Forelimb muscle (tissue), 1 donor: ENCODE measurements at places on chromosomes 2 and 18.
A peak's percentile ranks its signal among the peaks of the same experiment; 100 is the strongest.

- DNase-seq: no peak
Measured at GRCh38 chr2:65331336-65332025, 100.9 kb downstream of the SPRED2 start.

DNA sequence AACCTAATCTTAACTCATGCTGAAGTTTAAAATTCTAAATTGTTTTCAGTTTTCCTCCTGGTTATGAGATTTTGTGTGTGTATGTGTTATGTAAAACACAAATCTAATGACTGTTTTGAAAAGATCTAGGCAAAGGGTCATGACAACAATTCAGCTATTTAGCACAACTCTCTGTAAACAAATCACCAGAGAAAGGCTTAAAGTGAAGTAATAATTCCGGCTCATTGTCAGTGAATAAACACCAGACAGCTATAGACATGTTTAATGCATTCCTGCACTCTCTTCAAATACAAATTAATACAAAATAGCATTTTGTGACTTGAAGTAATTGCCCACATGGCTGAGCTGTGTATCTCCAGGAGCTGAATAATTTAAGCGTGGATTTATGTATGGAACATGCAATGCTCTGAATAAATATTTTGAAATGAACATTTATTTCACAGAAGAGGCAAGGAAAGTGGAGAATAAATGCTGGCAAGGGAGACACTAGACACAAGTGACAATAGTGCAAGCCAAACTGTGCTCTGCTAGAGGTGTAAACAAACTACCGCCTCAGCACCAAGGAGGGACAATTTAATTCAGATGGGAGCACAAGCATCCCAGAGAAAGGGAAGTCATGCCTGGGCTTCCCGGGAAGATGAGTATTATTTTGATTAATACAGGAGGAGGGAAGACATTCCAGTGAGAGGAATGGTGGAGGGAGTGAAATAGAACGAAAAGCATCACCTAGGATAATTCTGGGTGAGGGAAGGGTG is 133.6 kb upstream of the XPO1 start:
- no peak for DNase-seq

DNA sequence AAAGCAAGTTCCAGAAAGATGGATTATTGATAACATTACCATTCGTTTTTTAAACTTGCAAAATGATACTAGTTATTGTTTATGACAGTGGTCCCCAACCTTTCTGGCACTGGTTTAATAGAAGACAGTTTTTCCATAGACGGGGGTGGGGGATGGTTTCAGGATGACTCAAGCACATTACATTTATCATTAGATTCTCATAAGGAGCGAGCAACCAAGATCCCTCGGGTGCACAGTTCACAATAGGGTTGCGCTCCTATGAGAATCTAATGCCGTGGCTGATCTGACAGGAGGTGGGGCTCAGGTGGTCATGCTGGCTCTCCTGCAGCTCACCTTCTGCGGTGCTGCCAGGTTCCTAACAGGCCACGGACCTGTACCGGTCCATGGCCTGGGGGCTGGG is 86.2 kb downstream of the BCL2 start:
- no peak for DNase-seq

GRCh38 chr2:83572400-83572799 is 886.7 kb downstream of the SUCLG1 start:
- no peak for DNase-seq

DNA sequence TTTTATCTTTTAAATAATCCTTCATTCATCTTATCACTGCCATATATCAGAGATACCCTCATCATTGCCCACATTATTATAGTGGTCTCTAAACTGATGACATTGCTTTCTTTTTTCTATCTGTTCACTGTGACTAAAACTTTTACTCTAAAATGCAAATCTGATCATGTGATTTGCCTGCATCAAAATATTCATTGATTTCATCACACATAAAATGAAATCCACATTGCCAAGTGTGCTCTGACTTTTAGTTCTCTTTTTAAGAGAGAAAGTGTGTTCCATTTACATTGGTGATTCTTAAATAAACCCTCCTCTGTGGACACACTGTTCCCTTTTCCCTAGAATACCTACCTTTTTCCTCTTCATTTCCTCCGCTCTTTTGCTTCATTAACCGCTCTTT is 7.5 kb downstream of the REL start:
- DNase-seq: no peak

DNA sequence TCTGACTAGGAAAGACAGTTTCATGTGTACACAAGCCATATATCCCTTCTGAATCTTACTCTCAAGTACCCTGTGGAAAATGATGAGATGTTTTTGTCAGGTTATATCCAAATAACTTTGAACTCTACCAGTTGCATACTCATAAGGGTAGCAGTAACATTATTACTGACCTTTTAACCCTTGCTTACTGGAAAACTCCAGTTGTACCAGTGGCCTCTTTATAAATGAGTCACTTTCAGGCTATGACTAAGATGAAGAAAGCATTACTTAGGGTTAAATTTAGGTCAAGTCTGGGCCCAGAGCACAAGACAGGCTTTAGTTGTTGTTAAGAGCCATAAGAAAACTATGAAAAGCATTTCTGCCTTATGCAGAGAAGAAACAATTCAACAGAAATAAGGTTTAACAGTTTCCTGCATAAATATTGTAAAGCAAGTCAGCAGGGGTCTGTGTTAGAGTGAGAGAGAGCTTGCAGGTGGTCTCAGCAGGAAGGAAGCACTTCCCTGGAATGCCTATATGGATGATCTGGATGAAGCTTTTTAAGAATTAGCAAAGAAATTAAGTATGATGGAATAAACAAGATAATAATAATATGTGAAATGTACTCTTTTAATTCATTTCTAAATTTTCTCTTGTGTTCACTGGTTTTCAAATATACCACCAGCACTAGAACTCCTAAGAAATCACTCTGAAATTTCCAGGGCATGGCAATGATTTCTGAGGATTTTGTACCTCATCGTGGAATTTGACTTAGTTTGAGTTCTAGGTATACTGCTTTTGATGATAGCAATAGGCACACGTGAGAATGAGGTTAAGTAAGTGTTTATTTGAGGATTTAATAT is 126.6 kb downstream of the UBE2E3 start:
- no peak for DNase-seq

DNA sequence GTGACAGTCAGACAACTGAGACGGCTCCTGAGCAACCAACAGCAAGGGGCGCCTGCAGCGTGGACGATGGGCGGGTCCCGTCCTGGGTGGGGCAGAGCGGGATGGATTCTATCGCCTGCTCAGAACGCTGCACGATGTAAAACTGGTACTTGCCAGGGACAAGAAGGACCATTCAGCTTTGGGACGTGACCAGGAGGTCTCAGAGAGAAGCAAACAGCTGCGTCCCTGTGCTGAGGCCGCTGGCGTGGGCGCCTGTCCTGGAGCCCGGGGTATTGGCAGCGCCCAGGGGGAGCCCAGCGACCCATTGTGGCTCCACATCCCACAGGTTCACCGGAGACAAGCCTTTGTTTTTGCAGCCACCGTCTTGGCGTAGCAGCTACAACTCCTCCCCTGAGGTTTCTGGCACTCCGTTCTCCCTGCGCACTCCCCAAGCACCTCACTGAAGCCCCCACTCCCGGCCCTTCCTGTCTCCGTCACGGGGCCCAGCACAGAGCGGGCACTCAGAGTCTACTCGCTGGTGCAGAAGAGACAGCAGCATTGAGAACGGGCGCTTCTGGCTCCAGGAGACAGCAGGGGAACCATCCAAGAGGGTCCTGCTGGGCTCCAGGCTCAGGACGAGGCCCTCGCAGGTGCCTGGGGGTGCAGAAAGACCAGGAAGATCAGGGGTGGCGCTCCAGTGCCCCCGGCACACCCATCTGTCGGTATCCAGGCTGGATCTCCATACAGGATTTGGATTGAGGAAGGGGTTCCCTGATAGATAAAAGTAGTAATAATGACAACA is 22.1 kb upstream of the KCNG2 start:
- no peak for DNase-seq

- DNase-seq: peak; percentile 31
Measured at GRCh38 chr2:67840460-67841068, 222.2 kb downstream of the C1D start.

DNA sequence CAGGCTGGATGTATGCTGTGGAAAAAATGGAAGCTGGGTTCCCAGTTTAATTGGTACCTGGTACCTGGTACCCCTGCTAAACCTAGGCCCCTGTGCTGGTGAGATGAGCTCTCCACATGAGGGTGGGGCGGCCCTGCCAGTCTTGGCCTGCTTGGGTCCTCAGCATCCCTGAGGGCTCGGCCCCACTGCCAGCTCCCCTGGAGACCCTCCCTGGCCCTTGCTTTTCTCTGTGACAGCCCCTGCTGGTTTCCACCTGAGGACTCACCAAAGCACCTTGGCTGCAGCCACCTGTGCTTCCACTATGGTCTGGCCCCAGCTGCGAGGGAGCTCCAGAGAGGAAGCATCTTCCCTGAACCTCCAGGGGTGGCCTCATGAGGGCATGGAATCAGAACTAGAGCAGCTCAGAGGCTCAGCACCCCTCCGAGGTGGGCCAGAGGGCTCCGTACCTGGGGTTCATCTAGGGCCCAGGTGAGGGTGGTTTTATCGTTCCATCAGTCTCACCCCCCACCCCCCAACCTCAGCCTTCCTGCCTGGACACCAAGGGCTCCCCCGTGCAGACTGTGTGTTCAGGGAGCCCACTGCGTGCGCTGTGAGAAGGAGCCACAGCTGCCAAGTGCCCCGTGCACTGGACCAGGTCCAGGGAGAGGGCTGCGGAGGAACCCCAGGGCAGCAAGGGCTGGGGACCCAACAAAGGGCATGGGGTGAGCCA is 23.7 kb upstream of the HDAC4 start:
- DNase-seq: no peak

DNA sequence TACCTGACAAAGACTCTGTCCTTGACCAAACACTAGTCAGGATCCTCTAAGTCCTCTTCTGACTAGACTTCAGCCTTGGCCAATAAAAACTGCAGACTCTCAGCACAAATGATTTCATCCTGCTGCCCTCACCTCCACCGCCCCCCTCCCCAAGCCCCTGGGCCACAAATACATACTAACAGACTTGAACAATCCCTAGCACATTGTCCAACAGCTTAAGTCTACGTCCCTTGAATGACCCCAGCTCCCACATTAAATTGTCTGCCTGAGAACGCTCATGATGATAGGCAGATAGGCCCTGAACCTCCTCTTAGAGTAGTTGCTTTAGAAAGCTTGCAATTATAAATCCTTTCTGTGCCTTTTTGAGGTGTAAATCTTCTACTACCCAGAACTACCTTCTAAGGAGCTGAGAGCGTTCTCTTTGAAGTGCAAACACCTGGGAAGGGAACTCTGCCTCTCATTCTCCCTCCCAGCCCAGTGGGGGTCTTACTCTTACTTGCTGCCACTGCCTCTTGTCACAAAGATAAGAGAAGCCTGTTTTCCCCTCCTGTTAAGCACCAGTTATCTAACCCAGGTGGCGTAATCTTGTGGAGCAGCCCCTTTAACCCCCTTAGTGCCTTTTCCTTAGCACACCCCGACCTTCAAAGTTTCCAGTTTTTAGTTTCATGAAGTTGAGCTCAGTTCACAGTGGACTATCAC is 1225.6 kb downstream of the LRP1B start:
- DNase-seq: no peak

DNA sequence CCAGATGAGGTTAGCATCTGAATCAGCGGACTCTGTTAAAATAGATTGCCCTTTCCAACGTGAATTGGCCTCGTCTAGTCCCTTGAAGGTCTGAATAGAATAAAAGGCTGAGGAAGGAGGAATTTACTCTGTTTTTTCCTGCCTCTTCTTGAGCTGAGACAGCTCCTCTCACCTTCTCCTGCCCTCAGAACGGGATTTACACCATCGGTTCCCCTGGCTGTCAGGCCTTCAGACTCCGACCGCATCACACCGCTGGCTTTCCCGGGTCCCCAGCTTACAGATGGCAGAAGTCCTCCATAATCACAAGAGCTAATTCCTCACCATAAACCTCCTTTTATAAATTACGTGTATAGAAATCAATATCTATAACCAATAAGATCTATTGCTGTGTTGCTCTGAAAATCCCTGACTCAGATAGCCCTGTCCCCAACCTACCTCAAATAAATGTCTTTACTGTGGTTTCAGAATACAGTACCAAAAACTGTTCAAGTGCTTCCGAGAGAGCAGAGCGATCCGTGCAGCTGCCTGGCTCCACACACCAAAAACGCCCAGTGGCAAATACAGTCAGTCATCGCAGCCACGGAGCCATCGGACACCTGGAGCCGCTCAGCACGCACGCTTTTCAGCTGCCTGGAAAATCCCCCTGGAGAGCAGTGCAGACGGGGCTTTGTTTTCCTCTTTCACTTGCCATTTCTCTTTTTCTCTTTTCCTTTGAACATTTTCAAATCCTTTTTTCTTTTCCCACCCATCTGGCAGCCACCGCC is 196.9 kb downstream of the NRP2 start:
- DNase-seq: no peak

- DNase-seq: no peak
Measured at GRCh38 chr2:43331422-43331821, 105.0 kb upstream of the ZFP36L2 start.

DNA sequence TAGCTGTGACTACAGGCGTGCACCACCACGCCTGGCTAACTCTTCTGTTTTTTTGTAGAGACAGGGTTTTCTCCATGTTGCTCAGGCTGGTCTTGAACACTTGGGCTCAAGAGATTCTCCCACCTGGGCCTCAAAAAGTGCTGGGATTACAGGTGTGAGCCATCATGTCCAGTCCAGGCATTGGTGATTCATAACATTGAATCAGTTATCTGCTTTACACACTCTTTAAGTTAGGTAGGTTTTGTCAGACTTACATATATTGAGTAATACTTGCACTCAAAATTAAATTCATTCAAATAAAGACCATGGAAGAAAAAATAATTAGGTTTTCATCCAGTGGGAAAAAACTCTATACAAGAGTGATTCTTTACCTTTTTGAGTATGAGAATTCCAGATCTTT is 93.2 kb upstream of the XPO1 start:
- DNase-seq: no peak

DNA sequence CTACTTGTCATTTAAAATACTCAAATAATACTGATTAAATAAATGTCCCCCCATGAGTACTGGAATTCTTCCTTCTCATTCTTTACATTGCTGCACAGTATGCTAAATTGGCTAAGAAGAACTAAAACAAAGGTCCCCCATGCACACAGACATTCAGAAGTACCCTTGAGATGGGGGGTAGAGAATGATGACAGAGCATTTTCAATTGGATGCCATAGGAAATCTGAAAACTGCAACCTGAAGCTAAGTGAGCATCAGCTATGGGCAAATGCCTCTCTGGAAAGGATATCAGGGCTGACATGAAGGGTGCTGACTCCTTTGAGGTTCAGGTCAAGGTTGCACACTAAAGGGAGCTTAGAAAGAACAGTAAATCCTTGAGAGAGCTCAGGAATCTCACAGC is 10.1 kb upstream of the TNFAIP6 start:
- no peak for DNase-seq

DNA sequence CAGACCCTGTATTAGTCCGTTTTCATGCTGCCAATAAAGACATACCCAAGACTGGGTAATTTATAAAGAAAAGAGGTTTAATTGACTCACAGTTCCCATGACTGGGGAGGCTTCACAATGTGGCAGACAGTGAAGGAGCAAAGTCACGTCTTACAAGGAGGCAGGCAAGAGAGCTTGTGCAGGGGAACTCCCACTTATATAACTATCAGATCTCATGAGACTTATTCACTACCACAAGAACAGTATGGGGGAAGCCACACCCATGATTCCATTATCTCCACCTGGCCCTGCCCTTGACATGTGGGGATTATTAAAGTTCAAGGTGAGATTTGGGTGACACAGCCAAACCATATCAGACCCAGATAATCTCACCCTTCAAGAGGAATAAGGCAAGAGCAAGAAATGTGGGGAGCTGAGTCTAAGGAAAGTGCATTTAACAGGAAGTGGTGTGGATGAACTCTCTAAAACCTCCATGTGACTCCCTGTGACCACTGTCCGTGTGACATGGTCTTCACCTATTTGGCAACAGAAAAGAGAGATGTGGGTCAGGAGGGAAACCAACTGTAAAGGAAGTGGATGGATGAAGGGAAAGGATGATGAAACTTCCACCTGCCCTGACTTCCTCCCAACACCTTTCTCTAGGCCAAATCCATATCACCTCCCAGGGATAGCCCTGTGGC is 110.6 kb downstream of the ATL2 start:
- DNase-seq: no peak
